NCI-H1694 treated with DMSO at 0.1 percent for 48 hours (cell line): ENCODE measurements at places on chromosomes 7 and 10.

DNA sequence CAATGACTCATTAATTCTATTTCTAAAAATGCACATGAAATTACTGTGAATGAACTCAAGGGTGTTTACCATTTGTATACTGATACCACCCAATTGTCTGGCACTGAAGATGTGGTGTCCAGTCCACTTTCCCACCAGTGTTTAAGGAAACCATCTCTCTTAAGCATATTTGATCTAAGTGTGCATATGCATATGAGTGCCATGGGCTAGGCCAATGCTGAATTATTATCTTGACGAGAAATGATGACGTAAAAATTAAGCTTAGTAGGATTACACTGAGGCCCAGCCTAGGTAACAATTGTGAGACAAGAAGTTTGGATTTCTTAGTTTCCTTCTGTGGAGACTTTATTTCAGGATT, 59.7 kb downstream of the SVIL start:
- no peak for DNase-seq

DNA sequence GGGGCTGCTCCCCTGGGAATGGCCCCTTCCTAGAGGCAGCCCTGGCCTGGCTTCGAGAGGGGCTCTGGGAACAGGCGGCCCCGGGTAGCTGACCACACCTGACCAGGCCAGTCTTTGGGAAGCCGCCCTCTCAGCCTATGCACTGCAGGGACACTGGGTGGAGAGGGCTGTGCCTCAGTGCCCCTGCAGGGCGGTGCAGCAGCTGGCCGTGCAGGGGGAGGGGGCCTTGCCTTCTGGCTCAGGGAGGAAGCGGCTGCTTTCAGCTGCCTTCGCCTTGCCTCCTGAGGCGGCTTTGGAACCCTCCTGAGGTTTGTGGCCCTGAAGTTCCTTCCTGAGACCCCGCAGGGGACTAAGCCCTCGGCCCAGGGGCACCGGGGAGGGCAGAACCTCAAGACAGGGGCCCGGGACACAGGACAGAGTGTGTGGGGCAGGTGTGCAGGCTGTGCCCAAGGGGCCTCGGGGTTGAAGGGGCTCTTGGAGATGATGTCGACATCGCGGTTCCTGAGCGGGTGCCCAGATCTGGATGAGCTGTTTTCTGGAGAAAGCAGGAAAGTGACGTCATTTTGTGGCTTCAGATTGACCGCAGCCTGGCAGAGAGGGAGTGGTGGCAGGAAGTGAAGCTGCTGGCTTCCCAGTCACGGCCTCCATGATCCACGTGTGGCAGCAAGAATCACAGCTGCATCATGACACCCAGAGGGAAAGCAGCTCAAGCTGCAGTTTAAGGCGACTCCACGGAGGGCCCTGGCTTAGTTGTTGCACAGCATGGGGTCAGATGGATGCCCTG, 17.7 kb downstream of the ADAM8 start:
- no peak for DNase-seq

- DNase-seq: no peak
Measured at GRCh38 chr7:87318741-87319140, 26.7 kb upstream of the CROT start.

GRCh38 chr7:134757938-134758337, 21.5 kb upstream of the CALD1 start:
- no peak for DNase-seq

DNA sequence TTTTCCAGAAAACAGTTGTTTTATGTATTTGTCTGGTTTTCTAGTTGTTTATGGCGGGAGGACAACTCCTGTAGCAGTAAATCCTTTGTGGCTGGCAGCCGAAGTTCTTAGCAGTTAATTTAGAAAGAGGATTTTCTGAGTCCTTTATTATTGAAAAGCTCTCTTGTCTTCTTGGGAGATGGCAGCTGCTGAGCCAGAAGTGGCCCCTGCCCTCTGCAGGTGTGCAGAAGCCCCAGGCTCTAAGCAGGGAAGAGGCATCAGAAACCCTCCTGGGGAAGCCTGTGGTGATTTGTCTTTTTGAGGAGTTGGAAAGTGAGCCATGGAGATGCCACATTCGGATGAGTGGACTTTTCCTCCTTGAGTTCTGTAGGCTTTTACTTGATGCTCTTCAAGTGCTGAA, 106.3 kb downstream of the GLRX3 start:
- DNase-seq: no peak

DNA sequence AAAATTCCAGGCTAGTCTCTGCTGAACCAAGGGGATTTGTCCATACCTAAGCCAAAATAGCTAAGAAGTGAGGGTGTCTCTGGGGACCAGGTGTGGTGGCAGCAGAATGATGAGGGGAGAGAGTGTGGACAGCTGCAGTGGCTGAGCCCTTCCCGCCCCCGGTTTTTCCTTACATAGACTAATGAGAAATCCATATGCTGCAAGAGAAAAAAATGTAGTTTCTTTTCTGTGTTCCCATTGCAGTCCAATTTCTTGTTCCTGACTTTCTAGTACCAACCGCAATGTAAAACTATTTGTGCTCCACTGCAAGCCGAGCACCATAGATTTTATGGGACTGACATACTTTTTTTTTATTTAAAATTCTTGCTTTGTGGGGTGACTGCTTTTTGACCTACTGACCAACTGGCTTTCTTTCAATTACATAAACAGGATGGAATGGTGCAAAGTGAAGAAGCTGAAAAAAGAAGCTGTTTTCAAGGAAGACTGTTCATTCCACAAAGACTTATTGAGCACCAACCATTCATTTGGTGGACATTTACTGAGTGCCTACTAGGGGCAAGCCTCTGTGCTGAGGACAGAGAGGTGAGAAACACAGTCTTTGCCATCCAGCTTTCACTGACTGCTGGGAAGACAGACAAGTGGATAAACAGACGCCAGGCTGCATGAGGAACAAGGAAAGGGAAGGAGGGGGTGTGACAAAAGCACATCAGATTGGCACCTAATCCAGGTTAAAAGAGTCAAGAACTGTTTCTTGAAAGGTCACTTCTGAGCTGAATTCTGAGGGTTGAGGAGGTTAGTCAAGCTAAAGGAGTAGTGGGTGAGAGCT, 9.8 kb downstream of the CEP41 start:
- DNase-seq: peak; percentile 35

DNA sequence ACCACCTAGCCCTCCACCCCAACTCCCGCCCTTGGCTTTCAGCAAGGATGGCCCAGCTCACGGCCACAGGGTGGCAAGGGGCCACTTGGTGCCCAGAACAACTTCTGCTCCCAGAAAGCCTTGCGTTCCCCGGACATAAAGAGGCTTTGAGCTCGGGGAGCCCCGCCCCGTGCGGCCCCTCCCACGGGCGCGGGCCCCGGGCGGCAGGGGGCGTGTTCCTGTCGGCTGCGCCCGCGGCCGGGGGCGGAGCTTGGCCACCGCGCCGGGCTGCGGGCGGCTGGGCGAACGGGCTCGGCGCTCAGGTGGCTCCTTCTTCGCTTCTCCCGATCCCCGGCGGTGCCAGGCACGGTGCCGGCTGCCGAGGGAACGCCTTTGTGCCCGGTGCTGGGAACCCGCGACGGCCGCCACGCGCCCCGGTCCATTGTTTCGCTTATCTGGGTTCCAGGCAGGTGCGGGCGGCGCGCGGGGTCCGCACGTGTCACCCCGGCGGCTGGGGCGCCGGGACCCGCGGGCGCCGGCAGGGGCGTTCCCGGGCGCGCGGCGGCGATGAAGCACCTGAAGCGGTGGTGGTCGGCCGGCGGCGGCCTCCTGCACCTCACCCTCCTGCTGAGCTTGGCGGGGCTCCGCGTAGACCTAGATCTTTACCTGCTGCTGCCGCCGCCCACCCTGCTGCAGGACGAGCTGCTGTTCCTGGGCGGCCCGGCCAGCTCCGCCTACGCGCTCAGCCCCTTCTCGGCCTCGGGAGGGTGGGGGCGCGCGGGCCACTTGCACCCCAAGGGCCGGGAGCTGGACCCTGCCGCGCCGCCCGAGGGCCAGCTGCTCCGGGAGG, at the start of gene NFE2L3:
Gene NFE2L3, plus strand, starts transcription at position 246 of the 829 bp plus-strand sequence. Its CDS starts 301 bp downstream, at position 547.
- DNase-seq: peak; percentile 65

GRCh38 chr10:108323274-108323798, 1158.8 kb upstream of the SORCS1 start:
- no peak for DNase-seq

DNA sequence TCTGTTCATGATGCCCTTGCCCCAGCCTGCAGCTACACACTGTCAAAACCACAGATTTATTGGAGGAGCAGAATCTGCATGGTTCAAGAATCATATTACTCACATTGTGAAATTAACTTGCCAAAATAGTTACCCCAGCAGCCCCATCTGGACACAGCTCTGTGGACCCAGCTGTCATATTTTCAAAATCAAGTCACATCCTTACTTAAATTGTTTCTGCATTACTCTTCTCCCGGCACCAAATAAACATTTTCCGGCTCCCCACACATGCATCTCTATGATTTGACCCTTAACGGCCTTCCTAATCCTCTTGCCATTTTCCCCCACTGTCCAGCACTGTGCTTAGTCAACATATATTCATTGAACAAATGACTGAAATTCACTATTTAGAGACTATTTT, 43.8 kb upstream of the GPR26 start:
- DNase-seq: peak; percentile 49

DNA sequence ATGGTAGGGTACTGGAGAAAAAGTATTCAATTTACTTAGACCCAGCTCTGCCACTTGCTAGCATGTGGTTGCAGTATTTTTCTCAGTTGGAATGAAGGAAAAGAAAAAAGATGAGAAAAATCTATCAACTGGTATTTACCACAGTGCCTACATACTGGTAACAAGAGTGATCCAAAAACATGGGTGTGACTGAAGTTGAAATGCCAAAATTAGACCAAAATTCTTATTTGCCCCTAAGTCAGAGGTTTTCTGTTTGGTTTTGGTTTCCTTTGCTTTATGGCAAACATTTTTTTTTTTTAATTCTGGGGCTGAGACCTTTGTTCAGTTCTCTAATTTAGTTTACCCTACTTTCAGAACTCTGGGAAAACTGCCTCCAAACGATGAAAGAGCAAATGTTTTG, 12.3 kb downstream of the HYCC1 start:
- no peak for DNase-seq

DNA sequence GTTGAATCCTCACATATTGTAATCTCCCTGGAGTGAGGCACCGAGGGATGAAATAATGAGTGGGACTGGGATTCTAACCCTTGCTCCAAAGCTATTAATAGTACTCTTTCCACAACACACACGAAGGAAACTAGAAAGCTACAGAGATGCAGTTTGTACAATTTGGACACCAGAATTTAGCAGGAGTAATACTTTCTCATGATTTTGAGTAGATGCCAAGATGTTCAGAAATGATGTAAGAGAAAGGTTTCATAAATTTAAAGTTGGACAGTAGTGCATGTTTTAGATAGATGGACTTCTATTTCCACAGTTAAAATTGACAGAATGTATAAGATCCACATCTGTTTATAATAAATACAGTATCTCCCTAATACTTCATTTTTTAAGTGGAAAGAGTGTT, 46.5 kb downstream of the PRR15 start:
- no peak for DNase-seq

- DNase-seq: no peak
Measured at GRCh38 chr10:114285961-114286441, 46.9 kb downstream of the VWA2 start.

GRCh38 chr7:154566877-154567276, 436.0 kb downstream of the PAXIP1 start:
- DNase-seq: no peak

GRCh38 chr7:68187532-68187931, 1190.9 kb downstream of the TYW1 start:
- no peak for DNase-seq

- no peak for DNase-seq
Measured at GRCh38 chr10:101995451-101996063, 60.4 kb downstream of the ARMH3 start.

GRCh38 chr10:21638681-21639080, 104.6 kb downstream of the MLLT10 start:
- DNase-seq: no peak

DNA sequence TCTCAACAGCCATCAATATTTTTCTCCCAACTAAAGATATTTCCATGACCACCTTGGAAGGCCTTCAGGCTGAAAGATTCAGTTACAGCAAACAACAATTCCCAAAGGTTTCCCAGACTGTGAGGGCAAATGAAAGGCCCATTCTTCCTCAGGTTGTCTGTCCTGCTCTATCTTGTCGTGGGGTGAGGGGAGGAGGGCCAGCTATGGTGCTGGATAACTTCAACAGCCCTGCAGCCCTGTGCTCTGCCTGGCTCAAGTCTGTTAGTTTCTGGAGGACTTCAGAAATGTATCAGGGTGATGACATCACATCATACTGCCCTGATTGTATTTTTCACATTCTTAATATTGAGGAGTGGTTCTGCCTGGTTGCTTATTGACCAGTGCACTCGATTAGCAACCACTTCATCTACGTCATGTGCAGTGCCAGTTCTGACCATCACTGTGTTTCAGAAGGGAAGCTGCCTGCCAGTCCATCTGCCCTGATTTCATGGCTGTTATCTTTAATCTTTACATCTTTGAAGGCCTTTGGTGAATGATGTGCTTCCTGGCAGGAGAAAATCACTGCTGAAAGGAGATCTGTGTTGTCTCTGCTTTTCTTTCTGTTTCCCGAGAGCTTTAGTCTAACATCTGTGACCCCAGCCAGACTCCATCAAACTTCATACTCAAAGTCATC, 135.5 kb downstream of the NRF1 start:
- no peak for DNase-seq

- no peak for DNase-seq
Measured at GRCh38 chr10:70742537-70743429, 42.4 kb downstream of the TBATA start.

DNA sequence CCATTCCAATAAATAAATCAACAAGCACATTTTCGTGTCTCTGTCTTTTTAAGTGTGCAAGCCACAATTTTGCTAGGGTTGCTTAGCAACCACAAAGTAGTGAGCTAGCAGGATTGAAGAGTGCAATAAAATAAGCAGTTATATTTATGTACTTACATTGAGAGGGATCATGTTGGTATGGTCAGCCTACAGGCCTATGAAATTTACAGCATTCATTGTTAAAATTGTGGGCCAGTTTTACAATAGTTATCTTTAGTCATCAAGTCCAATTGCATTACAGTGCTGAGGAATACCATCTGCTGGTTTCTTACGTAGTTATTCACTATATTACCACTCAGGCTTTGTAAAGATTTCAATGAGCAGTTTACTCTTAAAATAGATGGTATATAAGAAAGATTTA, 192.5 kb upstream of the POT1 start:
- no peak for DNase-seq

DNA sequence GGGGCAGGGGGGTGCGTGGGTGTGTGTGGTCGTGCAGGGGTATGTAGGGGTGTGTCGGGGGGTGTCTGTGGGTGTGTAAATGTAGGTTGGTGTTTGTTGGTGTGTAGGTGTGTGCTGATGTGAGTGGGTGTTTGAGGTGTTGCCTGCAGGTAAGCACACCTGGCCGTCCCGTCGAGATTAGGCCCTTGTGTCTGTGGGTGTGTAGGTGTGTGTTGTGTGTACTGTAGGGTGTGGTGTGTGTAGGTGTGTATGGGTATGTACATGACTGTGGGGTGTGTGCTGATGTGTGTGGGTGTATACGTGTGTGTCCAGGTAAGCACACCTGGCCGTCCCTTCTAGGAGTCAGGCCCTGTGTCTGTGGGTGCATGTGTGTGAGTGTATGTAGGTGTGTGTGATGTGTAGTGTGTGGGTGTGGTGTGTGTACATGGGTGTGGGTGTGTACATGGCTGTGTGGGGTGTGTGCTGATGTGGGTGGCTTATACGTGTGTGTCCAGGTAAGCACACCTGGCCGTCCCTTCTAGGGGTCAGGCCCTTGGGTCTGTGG, 15.8 kb downstream of the FAM20C start:
- no peak for DNase-seq
